ENCODE measurements at places on chromosomes 13 and 19. TPM values are rescaled to one million over a fixed set of nuclear protein-coding genes. Genes with fewer than 3 reads are reported as not detected.

Gene SRRM5
- total RNA-seq, result 0.75 TPM

Gene ZBTB32
- 0.27 TPM for total RNA-seq

Gene PLEKHF1
- total RNA-seq, result 53.8 TPM

Gene SGCG
- not detected for total RNA-seq

Gene ERICH4
- total RNA-seq, result not detected
